ENCODE measurements at places on chromosomes 3 and 15.

- DNase-seq = no peak
Measured at GRCh38 chr15:57059026-57059660, 140.7 kb downstream of the TCF12 start.

DNA sequence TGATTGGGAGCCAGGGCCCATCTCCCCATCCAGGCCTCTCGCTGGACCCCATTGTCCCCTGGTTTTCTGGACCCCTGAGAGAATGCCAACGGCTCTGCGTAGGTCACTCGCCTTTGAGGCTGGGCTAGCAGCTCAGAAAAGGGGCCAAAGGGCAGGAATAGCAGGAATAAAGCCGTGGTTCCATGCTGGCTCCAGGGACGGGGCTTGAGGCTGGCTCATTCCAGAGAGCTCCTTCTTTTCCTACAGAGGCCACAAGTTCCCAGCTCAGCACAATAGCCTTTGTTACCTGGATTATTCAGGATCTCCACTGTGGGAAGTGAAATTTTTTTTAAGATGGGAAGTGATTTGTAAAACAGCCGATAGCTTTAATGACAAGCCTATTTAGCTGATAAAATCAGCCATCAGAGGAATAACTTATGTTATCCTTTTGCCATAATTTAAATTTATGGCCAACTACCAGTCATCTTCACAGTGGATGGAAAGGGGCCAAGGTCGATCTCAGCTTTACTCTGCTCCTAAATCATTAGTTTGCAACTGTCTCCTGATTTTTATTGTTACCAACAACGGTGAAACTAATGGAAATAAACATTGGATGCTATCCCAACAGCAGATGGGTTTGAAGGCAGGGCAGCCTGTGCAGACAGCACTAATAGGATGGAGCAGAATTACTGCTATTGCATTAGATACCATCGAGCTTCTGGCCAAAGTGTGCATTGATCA, 124.3 kb downstream of the TMEM266 start:
- DNase-seq = peak; percentile 0

DNA sequence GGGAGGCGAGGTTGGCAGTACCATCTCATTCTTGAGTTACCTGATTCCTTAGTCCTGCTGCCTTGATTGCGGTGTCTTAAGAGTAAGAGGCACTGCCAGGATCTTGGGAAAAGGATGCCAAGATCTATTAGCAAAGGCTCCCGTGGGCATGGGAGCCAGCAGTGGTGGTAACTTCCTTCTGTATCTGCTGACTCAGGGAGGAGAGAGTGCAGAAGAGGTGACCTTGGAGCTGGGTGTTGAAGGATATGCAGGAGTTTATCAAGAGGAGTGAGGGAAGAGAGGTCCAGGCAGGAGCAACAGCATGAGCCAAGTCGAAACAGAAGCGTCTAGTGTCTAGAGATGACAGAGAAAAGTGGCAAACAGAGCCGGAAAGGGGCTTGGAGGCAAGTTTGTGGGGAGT, 4.5 kb downstream of the MESP2 start:
- no peak for DNase-seq

DNA sequence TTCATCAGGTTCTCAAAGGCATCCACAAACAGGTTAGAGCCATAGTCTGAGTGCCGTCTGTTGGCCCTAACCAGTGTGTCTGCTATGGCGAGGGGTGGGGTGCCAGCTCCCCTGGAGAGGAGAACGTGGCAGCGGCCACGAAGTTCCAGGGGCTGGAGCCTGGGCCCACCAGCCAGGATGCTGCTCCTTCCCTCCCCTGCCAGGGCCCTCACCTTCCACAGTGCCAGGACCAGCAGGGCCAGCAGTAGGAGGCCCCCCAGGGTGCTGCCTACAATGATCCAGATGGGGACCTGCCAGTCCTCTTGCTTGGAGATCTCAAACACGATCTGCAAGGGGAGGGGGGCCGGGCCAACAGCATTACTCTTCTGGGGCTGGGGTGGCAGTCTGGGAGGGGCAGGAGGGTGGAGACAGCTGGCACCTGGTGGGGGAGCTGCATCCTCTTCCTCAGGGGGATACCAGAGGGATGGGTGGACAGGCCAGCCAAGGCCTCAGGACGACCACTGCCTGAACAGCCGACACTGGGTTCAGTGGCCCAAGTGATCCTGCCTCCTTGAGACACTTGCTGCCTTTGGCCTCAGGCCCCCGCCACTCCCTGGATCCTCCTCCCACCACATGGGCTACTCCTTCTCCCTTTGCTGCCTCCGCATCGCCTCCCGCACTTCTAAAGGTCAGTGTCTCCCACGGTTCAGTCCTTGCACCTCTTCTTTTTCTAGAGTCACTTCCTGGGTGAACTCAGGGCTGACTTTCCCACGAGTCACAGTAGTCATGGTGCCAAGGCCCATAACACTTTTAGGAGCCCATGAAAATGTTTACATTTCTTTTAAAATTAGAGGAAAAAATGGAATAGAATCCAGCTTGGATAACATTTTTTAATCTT, 26.3 kb downstream of the FEM1B start:
- DNase-seq = no peak

GRCh38 chr3:56296361-56296760, 171.9 kb downstream of the ERC2 start:
- no peak for DNase-seq

DNA sequence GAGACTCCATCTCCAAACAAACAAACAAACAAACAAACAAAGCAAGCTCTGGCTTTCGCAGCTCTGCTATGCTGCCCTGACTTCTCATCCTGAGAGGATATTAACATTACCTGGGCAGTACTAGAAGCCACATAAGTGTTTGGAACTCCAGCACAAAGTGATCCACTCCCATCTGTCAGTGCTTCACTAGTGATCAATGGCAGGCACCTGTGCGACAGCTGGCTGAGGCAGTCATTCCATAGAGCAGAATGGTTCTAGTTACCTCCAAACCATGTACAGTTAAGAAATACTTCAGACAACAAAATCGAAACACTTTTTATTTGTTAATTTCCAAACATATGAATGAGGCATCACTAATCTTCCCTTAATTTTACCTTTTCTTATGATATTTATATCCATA, 2.8 kb upstream of the MB21D2 start:
- DNase-seq = no peak

- DNase-seq = no peak
Measured at GRCh38 chr3:158269942-158270341, 160.1 kb downstream of the RSRC1 start.

GRCh38 chr15:95656595-95656994, 673.9 kb upstream of the NR2F2 start:
- DNase-seq = no peak

GRCh38 chr15:92614791-92615785, 40.5 kb downstream of the FAM174B start:
- no peak for DNase-seq
